ENCODE measurements at places on chromosomes 5 and 9. TPM values are rescaled to one million over a fixed set of nuclear protein-coding genes. Genes with fewer than 3 reads are reported as not detected.

Gene IFNK
- total RNA-seq = not detected

Gene HEMGN
- total RNA-seq = 0.46 TPM

Gene TNIP1
- total RNA-seq = 329 TPM

Gene FOXD4
- 0.10 TPM for total RNA-seq

Gene GABRG2
- not detected for total RNA-seq

Gene IFNB1
- total RNA-seq = not detected

Gene C5
- total RNA-seq = 0.27 TPM

Gene COL15A1
- 0.16 TPM for total RNA-seq

Gene MELK
- 8.4 TPM for total RNA-seq

Gene WNK2
- 2.7 TPM for total RNA-seq

Gene C6
- total RNA-seq = 0.51 TPM

Gene FCN2
- total RNA-seq = not detected

Gene BAAT
- 0.30 TPM for total RNA-seq

Gene OLFML2A
- not detected for total RNA-seq
